NCI-H1417 treated with DMSO at 0.1 percent for 48 hours (cell line): ENCODE measurements at places on chromosomes 3 and 15.

GRCh38 chr3:170741756-170742529, 128.1 kb downstream of the RPL22L1 start:
- DNase-seq: no peak

- no peak for DNase-seq
Measured at GRCh38 chr15:29922191-29922590, 99.9 kb upstream of the TJP1 start.

- no peak for DNase-seq
Measured at GRCh38 chr15:78979456-78980320, 34.8 kb upstream of the CTSH start.

GRCh38 chr3:171349392-171349791, 110.8 kb downstream of the TNIK start:
- no peak for DNase-seq

GRCh38 chr3:68666429-68667136, 265.8 kb downstream of the TAFA4 start:
- no peak for DNase-seq

DNA sequence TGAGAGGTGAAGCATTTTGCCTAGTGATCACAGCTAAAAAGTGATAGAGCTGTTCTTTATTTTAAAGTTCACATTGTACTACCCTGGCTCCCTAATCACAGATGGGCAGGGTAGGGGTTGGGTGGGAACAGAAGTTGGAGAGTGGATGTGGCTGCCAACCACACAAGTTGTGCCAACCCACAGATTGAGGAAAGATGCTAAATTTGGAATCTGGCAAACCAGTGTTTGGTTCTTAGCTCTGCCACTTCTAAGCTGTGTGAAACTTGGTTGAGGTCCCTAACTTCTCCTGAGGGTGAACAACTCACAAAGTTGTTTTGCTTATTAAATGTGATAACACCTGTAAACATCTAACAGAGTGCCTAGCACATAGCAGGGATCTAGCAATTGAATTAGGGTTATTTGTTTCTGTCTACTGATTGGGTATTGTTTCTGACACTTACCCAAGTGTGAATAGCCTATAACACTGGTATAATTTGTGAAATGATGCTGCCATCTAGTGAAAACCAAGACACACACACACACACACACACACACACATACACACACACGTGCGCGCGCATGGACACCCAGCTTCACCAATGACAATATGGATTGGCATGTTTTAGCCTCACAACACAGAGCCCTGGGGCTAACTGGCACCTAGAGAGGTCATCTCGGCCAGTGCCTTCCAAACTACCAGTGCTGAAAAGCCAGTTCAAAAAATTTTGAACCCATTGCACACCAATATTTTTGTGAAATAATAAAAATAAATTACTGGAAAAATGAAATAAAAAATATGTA, 25.3 kb downstream of the ADGRG7 start:
- no peak for DNase-seq

- DNase-seq: no peak
Measured at GRCh38 chr15:34861214-34861613, 65.9 kb upstream of the ACTC1 start.

DNA sequence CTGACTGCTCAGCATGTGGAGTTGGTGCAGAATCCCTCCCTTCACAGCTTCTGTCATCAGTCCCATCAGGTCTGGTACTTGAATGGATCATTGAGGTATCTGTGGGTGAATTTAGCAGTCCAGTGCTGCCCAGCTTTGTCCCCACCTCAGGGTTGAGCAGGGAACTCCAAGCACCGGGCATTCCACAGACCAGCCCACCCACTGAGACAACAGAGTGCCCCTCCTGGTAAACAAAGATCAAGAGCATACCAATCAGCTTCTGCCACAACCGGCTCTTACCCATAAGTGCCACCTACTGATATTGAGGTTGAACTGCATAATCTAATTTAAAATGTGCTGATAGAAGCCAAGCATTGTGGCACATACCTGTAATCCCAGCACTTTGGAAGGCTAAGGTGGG, 57.1 kb upstream of the FXR1 start:
- no peak for DNase-seq

GRCh38 chr3:16741103-16741758, 136.0 kb upstream of the DAZL start:
- no peak for DNase-seq

GRCh38 chr3:6928064-6928463, 67.1 kb downstream of the GRM7 start:
- no peak for DNase-seq

GRCh38 chr3:55042591-55042990, 114.7 kb upstream of the LRTM1 start:
- DNase-seq: no peak

GRCh38 chr3:10228248-10228950, 19.9 kb upstream of the TATDN2 start:
- no peak for DNase-seq

DNA sequence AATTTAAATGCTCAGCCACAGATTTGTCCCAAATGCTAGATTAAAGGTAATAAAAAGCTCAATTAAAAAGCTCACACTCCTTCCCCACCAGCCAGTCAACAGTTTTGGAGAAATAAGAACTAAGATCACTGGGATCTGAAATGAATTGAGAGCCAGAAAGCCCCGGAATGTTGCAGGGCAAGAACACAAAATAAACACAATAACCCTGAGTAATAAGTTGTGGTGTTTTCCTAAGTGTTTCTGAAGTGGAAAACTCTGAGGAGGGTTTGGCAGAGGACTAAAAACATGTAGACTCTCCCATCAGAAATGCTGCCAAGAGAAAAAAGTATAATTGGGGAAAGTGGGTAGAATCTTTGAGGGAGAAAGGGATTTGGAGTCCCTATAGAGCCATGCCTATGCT, 127.8 kb downstream of the ABI3BP start:
- DNase-seq: no peak

- peak; percentile 83 for DNase-seq
Measured at GRCh38 chr3:171239757-171240503, 213.4 kb upstream of the SLC2A2 start.

DNA sequence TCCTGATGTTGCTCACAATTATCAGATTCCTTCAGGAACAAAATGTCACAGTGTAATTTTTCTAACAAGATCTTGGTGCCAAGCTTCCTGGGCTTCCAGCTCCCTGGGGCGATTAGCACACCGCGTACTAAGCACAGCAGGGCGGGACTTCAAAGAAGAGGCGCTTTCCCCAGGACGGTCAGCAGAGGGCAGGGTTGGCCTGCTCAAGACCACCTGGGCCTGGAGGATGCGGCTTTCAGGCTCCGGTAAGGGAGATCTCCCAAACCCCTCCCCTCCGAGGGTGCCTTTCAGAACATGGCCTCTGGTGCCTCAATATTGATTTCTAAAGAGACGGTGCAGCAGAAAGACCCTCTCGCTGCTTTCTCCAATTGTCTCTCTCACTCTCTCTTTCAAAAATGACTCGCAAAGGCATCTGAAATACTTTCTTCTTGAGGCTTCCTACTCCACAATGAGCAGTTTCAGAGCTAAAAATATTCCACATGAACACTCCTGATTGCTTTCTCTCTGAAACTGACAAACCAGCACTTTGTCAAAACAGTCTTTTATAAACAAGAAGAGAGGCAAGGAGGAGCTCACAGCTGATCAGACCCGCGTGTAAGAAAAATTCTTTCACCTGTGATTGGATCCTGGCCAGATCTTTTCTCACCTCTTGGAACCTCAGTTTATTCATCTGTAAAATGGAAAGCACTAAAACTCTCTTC, 154.0 kb downstream of the ADAMTS9 start:
- DNase-seq: peak; percentile 33

DNA sequence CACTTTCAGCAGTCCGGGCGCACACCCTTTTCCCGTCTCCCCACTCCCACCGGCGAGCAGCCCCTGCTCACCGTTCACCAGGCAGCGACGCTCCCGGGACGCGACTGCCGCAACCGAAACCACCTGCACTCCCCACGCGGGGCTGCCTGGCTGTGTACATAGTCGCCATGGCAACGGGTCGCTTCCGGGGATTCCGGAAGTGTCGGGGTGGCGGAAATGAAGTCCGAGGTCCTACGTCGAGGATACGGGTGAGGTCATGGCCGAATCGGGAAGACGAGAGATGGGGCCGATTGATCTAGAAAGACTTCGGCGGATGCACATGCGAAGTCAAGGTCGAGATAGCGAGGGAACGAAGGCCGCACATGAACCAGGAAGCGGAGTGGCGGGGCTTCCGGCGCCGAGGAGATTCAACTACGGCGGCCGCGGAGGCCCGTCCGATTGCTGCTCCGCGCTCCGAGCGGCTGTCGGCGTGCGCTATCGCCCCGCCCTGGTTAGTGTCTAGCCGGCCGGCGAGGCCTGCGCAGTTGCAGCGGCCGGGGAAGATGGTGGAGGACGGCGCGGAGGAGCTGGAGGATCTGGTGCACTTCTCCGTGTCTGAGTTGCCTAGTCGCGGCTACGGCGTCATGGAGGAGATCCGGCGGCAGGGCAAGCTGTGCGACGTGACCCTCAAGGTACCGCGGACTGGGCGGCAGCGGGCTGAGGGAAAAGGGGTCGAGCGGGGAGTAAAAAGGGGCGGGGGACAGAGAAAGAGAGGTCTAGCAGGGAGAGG, at the start of the genes KIF9 and KLHL18:
Gene KIF9 (minus strand): TSS at position 376 of the 769 bp plus-strand sequence. CDS start 5,425 bp downstream, outside the sequence.
Gene KLHL18 (plus strand): TSS at position 521 of the 769 bp plus-strand sequence. CDS start 22 bp downstream, at position 543.
- peak; percentile 51 for DNase-seq

GRCh38 chr15:90863987-90864386, 4.4 kb upstream of the FURIN start:
- DNase-seq: no peak

DNA sequence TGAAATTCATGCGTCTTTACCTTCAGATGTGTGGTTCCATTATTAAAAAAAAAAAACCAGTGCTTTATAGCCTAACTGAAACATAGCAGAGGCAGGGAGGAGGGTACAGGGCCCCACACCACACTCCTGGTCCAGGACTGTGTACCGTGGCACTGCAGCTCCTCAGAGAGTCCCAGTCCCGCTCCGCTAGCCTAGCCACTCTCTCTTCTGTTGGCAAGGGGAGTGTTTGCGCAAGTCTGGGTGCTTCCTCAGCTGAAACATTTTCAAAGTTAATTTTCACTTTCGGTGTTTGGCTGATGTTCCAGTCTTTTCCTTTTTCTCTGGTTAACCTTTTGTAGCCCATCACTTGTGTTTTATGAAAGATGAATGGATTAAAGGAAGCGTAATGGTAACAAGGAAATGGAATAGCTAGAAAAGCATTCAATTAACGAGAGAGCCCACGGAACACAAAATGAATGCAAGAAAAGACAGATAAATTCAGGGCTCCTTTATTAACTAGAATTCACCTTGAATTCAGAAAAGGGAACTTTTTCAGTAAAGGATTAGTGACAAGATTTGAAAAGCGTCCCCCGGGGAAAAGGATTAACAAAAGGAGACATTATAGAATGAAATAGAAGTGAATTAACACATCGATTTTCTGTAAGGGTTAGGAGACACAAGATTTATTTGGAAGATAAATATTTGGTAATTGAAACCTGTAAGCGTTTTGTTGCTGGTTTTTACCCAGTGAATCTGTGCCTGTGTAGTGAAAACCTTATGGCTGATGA, 177.0 kb downstream of the CACNA2D3 start:
- DNase-seq: no peak

DNA sequence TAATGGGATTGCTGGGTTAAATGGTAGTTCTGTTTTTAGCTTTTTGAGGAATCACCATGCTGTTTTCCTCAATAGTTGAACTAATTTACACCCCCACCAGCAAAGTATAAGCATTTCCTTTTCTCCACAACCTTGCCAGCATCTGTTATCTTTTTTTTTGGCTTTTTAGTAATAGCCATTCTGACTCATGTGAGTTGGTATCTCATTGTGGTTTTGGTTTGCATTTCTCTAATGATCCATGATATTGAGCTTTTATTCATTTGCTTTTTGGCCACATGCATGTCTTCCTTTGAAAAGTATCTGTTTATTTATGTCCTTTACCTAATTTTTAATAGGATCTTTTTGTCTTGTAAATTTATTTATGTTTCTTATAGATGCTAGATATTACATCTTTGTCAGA, 288.2 kb downstream of the EPHA6 start:
- DNase-seq: no peak

GRCh38 chr3:8983026-8983425, 19.8 kb upstream of the RAD18 start:
- DNase-seq: no peak

GRCh38 chr3:188049606-188050530, 104.1 kb upstream of the LPP start:
- no peak for DNase-seq

DNA sequence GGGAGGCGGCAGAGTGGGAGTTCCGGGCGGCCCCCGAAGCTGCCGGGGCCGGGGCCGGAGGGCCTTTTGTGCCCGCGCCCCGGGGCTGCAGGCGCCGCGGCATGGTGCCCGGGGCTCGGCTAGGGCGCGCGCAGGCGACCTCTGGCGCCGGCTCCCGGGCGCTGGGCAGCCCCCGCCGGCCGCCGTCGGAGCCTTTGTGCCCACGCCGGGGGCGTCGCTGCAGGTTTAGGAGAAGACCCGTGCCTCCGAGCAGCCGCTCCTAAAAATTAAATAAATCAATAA, 299 bp downstream of the PAQR9 start:
- DNase-seq: no peak

GRCh38 chr3:7504886-7505775, 644.2 kb downstream of the GRM7 start:
- DNase-seq: no peak

DNA sequence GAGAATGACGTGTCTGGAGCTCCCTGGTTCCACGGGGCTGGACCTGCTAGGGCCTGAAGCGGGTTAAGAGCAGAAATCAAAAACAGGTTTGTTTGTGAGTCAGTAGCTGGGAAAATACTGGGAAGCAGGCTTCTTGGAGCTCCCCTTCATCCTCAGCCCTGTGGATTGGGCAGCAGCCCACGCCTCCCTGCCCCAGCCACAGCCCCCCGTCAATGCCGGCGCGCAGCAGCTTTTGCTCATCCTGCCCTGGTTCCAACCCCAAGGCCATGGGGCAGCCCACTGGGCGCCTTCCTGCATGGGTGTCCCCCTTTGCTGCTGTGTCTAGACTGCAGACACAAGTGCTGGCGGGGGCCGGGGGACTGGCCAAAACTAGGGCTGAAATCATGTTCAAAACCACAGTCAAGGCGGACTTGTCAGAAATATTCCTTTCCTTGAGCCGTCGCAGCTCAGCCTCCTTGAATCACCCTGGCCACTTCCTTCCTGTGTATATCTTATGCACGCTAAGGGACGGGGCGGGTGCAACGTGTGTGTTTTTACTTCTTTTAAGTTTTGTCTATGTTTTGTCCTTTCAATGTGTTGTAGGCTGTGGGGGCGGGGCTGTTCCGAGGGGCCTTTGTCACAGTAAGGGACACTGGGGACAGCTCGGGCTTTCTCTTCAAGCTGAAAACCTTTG, 108.1 kb downstream of the KLF13 start:
- no peak for DNase-seq

DNA sequence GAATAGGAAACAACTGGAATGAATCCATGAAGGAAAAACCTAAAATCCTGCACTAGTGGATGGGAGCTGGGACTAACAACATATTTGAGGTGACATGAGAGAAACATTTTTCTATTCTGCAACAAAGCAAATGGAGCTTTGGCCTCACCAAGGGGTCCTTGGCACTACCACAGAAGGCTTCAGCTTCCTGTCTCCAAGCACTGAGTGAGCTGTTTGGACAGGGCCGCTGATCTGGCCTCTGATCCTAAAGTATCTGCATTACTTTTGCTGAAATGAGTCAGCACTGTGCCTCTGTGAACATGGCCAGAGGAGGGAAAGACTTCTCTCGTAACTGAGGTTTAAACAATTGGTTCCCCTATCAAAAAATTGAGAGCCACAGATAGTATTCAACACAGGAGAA, 9.0 kb downstream of the ARPP21 start:
- no peak for DNase-seq
